ENCODE measurements at places on chromosomes 12 and 14.

DNA sequence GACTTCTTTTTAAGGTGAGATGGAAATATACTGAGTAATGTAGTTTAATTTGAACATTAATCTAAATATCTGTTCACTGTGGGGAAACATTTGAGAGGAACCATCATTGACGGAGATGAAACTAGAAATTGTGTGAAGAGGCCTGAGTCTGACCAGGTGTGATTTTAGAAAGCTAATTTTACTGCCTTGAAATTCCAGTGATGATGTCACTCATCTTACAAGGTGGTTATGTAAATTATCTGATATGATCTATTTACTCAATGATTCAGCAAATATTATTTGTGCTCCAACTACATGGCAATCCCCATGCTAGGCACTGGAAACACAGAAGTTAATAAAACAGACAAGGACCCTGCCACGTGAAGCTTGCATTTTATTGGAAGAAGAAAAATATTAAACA, 435.7 kb upstream of the DCN start:
- DNase-seq: no peak

GRCh38 chr12:115691123-115691522, 586.4 kb downstream of the MED13L start:
- DNase-seq: no peak

DNA sequence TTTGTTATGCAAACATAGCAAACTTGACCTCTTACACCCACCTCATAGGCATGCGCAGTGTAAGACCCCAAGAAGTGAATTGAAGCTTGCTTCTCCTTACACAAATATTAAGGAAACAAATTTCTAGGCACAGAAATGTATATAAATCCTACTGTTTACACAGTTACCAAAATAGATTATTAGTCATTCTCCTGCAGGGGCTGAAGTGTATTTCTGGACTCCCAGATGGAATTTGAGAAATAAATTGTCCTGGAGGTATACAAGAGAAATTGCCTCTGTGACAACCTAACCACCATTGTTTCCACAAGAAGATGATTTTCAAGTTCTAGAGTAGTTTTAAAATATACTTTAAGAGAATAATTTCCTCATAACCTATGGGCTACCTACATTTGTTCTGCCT, 656.0 kb upstream of the MDGA2 start:
- no peak for DNase-seq

DNA sequence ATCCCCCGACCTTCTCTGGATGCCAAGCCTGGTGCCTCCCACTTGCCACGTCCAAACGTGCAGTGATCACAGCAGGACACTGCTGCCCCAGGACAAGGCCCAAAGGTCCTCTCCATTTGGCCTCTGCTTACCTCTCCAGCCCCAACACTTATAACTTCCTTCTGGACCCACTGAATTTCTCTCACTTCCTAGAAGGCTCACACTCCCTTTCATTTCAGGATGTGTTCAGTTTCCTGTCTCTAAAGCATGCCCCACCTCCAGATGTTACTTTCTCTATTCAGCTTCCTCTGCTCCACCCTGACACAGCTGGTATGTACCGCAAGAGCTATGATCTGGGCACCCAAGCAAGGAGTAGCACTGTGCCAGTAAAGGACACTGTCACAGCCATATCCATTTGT, 33.0 kb downstream of the CDKL1 start:
- no peak for DNase-seq

DNA sequence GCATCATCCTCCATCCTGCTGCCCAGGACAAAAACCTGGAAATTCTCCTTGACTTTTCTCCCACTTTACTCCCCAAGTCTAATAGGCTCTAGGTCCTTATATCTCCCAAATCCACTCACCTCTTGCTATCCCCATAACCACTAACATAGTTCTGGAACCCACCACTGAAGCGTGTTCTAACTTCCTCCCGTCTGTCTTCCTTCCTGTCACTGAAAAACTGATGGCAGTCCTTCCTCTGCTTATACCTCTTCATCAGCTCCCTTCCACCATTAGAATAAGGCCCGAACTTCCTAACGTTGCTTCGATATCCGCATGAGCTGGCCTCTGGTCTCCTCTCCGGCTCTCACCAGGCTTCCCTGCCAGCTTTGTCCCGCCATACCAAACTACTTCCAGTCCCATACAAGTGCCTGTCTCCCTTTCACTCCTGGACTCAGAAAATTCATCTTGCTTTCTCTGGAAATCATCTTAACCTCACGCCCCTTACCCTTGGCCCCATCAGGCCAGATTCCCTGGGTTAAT, 63.0 kb upstream of the BCL2L14 start:
- peak; percentile 35 for DNase-seq

GRCh38 chr12:88383405-88383804, 196.9 kb downstream of the KITLG start:
- no peak for DNase-seq
